COR-L47 (cell line): ENCODE measurements at places on chromosomes 2 and 18.

- DNase-seq, result no peak
Observed at GRCh38 chr18:62702259-62702658, 13.1 kb upstream of the PHLPP1 start.

DNA sequence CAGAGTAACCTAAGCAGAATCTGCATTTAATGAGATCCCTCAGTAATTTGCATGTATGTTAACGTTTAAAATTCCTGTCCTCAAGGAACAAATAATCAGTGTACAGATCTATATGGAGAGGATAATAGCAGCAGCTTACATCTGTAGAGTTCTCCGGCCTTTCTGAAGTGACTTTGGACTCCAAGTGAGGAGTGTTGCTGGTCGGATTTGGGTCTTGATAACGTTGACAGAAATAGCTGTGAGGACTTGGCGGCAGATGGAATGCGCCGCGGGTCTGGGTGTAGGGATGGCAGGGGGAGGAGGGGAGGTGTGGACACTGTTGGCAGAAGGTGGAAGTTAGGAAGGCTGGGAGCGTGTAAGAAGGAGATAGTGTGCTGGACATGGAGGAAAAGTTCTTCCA lies 170.9 kb upstream of the GATA6 start:
- no peak for DNase-seq

GRCh38 chr2:64120928-64121327 lies 23.3 kb downstream of the PELI1 start:
- DNase-seq, result no peak

GRCh38 chr2:181121996-181122395 lies 141.6 kb downstream of the UBE2E3 start:
- no peak for DNase-seq

GRCh38 chr2:74682501-74682900 lies 28.5 kb downstream of the SEMA4F start:
- DNase-seq, result no peak

DNA sequence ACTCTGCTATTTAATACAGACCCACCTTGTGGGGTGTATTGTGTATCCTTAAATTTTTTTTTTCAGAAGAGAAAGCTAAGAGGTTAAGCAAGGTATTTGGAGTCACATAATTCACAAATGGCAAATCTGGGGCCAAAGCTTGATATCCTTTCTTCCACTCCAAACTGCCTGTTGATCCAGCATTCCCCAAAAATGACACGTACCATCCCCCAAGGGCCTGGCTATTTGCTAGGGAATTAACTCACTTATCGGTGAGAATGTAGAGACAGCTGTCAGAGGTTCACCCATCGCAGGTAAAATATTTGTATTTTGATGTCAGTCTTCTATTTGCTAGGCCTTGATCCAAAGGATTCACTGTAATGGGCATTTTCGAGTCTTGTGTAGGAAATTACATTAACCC lies 103.6 kb upstream of the FZD7 start:
- no peak for DNase-seq
